Bronchial epithelial cell (primary cell): ENCODE measurements at places on chromosomes 6 and 20. TPM values are rescaled to one million over a fixed set of nuclear protein-coding genes. Genes with fewer than 3 reads are reported as not detected.

ZBTB46 gene
- total RNA-seq, result 0.53 and 2.0 TPM in 2 replicates

GRCh38 chr6:139330306-139330705, 38.5 kb upstream of the TXLNB start:
- no peak for DNase-seq

DNA sequence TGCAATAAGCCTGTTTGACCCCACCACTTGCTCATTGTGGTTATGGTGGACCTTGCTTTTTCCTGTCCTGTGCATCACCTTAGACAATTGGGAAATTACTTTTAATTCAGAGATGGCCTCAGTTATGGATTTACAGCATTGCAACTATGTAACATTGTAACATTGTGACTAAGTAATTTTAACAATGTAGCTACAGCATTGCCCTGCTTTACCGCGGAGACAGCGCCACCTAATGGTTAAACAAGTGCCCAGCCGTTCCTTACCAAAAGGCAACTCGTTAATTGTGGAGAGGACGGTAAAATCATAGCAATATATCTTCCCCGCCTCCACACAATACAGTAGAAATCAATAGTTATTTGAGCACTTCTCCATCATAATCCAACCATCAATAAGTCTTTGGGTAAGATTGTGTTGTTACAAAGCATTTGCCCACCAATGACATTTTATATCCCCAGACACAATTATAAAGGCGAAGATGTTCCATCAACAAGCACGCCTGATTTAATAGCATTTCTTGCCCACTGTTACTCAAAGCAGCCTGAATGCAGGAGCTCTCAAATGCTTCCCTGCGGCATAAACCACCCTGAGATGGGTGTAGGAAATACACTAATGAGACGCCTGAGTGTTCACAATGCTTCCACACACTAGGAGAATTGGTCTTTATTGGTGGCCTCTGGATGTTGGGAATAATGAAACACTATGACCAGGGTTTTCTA, 93.7 kb downstream of the PROKR2 start:
- DNase-seq, result peak; percentile 60

- peak; percentile 95 for DNase-seq
These were observed 593.4 kb upstream of the JAG1 start for GRCh38 chr20:11267131-11267761.

GRCh38 chr6:16420715-16421461, 182.5 kb downstream of the GMPR start:
- DNase-seq, result no peak

- DNase-seq, result peak; percentile 16
These were observed 15.9 kb downstream of the GPR31 start for GRCh38 chr6:167141667-167142432.

DNA sequence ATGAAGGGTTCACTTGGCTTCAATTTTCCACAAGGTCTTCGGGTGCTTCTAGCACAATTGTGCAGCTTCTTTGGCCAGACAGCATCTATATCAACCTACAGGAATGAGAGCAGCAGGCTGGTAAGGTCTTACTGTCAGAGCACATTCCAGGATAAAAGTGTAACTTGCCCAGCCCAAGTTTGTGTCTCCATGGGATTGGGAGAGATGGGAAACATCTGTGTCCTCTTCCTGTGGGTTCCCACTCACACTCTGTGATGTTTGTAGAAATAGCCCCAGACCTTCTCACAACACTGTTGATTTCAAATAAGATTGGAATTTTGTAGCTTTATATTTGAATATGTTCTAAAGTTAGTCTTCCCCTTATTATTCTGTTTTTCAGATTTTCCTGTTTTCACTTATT, 83.4 kb upstream of the RGS17 start:
- no peak for DNase-seq

GTF3C6 gene
- 38.7 and 49.5 TPM in 2 replicates for total RNA-seq

DNA sequence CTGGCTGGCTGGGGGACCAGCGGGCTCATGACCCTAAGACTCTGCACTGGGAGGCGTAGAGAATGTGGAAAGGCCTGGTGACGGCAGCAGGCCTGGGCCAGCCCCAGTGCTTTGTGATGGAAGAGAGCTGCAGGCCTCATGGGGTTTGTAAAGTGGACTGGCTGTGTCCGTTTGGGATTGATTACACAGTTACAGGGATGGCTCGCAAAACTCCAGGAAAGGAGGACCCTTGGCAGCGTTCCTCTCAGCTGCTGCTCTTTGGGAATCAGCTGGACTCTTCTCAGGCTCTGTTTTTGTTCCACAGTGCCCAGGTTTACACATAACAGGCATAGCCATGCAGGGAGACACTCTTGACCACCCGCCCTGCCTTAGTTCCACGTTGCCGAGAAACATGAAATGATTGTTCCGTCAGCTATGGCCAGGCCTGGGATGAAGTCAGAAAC, 89.0 kb downstream of the SLX4IP start:
- DNase-seq, result no peak

DNA sequence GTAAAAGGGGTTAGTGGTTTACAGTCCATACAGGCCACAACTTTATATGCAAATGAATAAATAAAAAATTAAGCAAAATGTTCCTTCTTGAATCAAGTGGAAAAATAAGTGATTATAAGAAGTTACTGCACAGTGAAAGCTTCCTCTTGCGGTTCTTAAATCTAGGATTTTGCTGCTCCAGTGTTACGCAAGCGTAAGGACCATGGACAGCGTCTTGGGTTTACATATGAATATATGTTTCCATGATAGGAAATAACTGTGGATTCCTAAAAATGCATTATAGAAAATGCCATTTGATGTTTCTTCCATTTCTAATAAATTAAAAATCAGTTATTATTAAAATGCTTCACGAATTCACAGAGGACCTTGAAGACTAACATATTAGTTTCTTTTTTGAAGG, 176.6 kb upstream of the POU3F2 start:
- DNase-seq, result peak; percentile 51

- no peak for DNase-seq
These were observed 60.6 kb upstream of the CCN6 start for GRCh38 chr6:111993342-111993741.
